ENCODE measurements at places on chromosomes 3 and 15.

GRCh38 chr15:49908933-49909295, 210.1 kb downstream of the ATP8B4 start:
- DNase-seq, result no peak

DNA sequence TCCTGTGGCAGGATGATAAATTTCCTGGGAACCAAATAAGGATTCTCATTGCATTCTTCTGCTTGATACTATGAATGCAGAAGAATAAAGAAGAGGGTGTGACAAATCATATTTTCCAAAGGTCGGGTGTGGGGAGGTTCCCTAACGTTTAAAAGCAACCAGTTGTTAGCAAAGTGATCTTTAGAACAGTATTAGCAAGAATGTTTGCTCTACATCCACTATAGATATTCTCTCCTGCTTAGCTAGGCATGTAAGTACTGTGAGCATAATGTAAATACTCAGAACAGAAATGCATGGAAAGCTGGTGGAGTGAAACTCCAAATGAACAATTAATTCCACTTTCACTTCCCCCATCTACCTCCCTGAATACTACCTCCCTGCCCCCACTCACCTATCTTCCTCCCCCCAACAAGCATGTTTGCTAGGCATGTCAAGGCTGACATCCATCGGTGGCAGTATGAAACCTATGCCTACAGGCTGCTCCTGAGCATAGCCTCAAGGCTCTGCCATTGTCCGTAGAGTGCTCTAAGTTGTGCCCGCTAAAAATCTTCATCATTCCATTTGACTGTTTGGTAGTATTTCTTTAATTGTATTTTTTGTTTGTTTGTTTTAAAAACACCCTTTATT, 329.7 kb downstream of the TIGIT start:
- no peak for DNase-seq

DNA sequence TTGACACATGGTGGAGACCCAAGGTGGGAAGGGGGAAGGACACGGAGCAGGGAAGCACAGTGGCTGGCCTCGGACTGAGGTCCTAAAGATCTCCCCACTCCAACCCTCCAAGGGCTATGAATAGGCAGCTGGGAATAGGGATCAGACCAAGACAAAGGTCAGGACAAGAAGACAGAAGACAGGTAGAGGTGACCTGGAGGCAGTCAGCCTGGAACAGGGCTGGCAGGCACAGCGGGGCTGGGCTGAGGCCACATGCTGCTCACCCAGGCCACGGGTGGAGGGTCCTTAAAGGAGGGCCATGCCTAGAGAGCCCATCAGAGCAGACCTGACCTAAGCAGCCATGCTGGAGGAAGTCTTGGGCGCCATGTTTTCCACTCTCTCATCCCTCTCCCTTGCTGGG, 2.7 kb upstream of the PLA2G4D start:
- DNase-seq, result no peak

DNA sequence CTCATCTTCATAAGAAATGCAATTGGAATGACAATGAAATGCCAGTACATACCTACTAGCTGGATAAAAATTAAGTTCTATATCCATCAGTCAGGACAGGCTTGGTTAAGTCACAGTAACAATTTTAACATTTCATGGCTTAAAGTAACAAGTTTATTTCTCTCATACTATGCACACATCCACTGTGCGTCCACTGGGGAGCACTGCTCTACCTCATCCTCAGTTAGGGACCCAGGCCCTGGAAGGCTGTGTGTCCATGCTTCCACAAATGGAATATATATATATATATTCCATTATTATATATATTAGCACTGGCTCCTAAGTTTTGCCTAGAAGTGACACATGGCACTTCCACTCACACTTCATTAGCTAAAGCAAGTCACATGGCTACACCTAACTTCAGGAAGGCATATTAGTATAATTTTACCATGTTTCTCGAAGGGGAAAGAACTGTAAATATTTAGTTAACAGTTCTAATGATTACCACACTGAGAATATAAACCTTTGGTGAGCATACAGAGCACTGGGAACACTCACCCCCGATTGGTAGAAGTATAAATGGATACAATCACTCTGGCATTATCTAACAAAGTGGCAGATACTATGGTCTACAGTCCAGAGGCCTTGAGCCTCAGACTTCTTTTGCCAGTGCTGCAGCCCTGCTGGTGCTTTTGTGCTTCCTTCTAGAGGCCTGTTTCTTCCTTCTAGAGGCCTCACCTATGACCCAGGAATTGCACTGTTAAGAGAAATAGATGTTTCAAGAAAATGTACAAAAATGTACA, 28.6 kb downstream of the AP3S2 start:
- DNase-seq, result no peak

DNA sequence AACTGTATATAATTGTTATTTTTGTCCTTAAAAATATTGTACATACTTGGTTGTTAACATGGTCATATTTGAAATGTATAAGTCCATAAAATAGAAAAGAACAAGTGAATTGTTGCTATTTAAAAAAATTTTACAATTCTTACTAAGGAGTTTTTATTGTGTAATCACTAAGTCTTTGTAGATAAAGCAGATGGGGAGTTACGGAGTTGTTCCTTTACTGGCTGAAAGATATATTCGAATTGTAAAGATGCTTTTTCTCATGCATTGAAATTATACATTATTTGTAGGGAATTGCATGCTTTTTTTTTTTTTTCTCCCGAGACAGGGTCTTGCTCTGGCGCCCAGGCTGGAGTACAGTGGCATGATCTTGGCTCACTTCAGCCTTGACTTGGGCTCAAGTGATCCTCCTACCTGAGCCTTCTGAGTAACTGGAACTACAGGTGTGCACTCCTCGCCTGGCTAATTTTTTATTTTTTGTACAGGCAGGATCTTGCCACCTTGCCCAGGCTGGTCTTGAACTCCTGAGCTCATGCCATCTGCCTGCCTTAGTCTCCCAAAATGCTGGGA, 10.7 kb downstream of the NFKBIZ start:
- DNase-seq, result no peak

- DNase-seq, result peak; percentile 18
These were observed 124.5 kb downstream of the TLE3 start for GRCh38 chr15:69973102-69973714.

All from kidney epithelial cell (primary cell).